ENCODE measurements at places on chromosomes 12 and 14.

- DNase-seq: no peak
Measured at GRCh38 chr14:65555358-65555757, 142.8 kb downstream of the FUT8 start.

- DNase-seq: no peak
Measured at GRCh38 chr12:104720339-104721038, 237.6 kb downstream of the SLC41A2 start.

DNA sequence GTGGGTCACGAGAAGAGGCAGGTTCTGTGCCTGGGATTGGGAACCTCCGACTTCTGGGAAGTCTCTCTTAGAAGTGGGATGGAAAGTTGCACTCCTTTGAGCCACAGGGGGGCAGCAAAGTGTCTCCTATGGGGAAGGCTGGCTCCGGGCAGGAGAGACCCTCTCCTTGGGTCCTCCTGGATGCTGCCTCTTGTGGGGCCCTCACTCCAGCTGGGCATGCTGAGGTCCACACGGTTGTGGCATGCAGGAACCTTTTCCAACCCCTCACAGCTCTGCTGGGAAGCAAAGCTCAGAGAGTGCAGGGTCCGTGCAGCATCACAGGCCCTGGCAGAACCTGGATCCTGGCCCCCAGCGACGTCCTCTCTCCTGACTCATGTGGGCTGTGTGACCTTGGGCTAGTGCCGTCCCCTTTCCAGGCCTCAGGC, 17.4 kb downstream of the SDSL start:
- peak; percentile 59 for DNase-seq

DNA sequence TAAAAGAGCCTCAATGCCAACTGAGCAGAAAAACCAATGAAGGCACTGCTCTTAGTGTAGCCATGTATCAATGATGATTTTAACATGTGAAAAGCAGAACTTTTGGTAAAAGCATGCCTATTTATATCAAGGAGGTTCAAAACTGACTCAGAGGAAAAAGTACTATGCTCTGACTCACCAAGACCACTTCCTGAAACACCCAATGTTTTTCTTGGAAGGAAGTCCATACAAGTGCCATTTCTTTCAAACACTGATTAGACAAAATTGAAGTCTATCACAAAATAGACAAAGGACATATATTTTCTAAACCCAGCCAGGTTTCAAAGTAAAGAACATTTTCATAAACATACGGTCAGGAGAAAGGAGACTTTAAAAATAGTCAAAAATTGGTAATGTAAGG, 88.6 kb downstream of the EPS8 start:
- no peak for DNase-seq

- peak; percentile 81 for DNase-seq
Measured at GRCh38 chr12:84986586-84986985, 49.5 kb downstream of the TSPAN19 start.

DNA sequence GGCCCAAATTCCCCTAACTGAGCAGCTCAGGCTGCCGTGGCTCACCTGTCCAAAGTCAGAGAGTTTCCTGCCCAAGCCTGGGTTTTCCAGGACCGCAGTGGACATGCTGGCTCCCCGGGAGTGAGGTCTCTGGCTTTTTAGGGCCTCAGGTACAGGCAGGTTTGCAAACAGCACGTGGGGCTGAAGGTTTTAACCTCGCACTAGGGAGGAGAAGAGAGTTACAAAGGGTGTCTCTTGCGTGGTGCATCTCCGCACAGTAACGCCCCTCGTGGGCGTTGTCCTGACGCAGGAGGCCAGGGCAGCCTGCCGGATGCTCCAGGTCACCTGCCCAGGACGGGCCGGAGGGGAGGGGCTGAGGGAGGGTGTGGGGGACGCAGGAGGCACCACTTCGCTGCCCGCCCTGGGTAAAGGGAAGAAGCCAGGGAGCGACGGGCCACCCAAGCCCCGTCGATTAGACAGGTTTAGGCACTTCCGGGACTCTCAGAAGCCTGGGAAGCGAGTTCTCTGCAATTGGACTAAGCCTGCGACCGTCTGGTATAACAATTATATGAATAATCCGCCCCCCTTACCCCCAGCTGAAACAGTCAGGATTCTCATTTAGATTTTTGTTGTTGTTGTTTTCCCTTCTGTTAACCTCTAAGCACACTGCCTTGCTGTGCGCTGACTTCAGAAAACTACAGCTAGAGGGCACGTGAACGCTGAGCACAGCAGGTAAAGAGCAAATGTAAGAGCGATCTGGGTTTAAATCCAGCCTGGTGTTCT, at the start of gene PAH:
Gene PAH (minus strand): TSS at position 219 of the 762 bp plus-strand sequence. CDS start 114 bp downstream, at position 105.
- no peak for DNase-seq

DNA sequence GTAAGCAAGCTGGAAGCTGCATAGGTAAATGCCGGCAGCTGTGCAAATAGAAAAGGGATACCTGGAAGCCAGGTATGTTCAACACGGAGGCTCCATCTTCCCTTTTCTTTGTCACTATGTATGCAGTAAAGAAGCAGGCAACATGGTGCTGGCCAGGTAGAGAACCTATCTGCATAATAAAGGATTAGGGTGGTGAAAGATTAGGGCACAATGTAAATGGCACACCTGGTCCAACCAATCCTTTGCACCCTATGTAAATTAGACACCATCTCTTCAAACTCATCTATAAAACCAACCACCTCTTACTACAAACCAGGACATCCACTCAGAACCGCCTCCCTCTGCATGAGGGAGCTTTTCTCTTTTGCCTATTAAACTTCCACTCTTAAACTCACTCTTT, 32.3 kb downstream of the RPS29 start:
- DNase-seq: no peak

DNA sequence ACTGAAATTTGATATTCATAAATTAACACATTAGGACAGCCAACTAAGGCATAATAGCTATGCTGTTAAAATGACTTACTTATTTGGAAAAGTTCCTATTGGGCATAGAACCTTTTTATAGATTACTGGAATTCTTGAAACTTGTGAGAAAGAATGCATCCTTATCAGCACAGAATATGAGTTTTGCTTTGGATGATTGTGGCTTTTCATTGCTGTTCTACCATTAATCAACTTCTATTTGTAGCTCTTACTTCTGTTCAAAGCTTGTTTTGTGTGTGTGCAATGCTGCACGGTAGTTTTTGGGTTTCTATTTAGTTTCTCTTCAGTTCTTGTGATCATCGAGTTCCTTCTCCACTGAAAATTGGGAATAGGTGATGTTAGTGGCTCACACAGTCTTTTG, 152.4 kb upstream of the PELI2 start:
- DNase-seq: no peak

DNA sequence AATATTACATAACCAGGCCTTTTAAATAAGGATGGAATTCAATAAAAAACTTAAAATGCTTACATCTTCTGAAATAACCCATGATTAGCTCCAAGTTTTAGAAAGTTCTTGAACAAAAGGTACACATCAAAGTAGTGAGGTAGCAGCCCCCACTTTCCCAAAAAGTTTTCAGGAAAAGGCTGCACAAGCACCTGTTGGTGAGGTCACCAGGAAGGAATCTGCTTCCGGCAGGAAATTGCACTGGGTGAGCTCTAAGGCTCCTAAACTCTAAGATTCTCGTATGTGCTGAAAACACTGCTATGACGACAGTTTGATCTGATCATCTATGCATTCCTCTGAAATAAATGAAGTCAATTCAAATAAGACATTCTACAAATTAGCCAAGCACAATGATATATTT, 34.3 kb upstream of the TTC7B start:
- no peak for DNase-seq

DNA sequence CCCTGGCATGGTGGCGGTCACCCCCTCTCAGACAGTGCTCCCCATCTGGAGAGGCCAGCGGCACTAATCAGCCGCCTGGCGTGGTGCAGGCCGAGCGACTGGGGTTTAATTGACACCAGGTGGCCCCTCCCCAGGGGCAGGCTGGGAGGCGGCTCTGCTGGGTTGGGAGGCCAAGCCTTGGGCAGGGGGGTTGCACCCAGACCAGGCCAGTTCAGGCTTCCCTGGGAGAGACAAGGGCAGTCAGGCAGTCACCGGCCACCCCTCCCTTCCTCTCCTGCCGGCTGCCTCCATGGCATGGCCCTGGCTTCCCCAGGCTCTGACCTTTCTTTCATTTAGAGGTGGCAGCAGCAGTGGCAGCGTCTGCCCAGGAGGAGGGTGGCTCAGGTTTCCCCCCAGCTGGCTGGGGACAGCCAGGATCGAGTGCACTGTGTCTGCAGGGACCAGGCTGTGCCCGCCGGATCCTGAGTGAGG, 78.1 kb upstream of the NOS1 start:
- DNase-seq: peak; percentile 77

DNA sequence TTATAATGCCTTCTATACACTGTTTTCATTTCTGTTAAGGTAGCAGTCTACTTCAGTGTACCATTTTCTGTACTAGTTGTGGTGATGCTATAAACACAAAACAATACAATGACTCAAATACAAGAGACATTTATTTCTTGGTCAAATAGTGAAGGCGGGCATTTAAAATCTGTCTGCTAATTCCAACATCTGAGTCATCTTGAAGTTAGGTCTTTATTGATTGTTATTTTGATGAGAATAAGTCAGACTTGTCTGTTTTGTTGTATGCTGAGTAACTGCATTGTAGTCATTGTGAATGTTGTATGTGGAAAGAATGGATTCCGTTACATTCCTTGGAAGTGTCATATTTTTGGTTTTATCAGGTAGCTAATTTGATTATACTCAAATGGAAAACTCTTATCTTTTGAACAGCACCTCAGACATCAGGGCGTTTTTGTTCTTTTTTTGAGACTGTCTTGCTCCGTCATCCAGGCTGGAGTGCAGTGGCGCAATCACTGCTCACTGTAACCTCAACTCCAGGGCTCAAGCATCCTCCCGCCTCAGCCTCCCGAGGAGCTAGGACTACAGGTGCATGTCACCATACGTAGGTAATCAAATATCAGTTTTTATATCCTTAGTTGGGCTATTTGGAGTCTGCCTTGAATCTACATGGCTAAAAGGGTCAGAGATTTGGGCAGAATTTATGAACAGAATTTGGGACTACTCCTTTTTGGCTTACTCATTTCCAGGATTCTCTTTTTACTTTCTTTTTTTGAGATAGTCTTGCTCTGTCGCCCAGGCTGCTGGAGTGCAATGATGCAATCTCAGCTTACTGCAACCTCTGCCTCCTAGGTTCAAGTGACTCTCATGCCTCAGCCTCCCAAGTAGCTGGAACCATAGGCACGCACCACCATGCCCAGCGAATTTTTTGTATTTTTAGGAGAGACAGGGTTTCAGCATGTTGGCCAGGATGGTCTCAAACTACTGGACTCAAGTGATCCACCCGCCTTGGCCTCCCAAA, 56.8 kb downstream of the PAPLN start:
- DNase-seq: no peak

DNA sequence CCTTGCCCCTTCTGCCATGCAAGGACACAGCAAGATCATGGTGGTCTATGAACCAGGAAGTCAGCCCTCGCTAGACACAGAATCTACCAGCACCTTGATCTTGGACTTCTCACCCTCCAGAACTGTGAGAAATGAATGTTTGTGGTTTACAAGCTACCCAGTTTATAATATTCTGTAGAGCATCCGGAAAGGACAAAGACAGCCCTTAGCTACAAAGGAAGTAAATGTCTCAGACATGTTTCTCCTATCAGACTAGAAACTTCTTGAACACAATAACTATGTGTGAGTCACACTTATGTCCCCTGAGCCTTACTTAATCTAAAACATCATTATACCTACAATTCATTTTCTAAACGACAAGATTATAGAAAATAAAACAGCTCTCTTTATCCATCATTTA, 176.7 kb downstream of the KLHL28 start:
- DNase-seq: no peak

GRCh38 chr12:34591966-34592365, 569.7 kb downstream of the ALG10 start:
- DNase-seq: no peak
